ENCODE measurements at places on chromosomes 12 and 14.

- DNase-seq = peak; percentile 7
Observed at GRCh38 chr12:91009319-91009950, 4.7 kb upstream of the EPYC start.

GRCh38 chr12:84807249-84807648 lies 105.3 kb downstream of the SLC6A15 start:
- DNase-seq = peak; percentile 56

GRCh38 chr14:103738701-103739451 lies 23.3 kb downstream of the ZFYVE21 start:
- DNase-seq = no peak

GRCh38 chr14:93734086-93734822 lies 54.0 kb downstream of the PRIMA1 start:
- DNase-seq = no peak

- DNase-seq = no peak
Observed at GRCh38 chr12:94817695-94818075, 167.3 kb upstream of the TMCC3 start.

GRCh38 chr12:101238306-101238705 lies 28.3 kb upstream of the SLC5A8 start:
- no peak for DNase-seq

DNA sequence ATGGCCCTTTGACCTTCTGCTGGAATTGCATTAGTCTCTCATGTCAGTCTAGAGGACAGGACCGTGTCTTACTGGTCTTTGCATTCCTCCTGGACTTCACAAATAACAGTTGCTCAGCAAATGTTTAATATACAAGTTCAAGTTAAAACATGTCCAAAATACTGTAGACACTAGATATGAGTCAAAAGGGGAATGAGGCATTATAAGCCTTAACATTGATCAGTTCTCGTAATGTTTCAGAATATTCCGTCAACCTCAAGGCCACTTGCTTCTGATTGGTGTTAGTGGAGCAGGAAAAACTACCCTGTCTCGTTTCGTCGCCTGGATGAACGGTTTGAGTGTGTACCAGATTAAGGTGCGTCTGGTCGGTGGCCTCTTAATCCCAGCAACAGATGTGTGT lies 59.9 kb downstream of the HSP90AA1 start:
- no peak for DNase-seq

- no peak for DNase-seq
Observed at GRCh38 chr14:23624830-23625404, 11.2 kb upstream of the DHRS2 start.

GRCh38 chr14:26200687-26201086 lies 397.1 kb downstream of the NOVA1 start:
- no peak for DNase-seq

DNA sequence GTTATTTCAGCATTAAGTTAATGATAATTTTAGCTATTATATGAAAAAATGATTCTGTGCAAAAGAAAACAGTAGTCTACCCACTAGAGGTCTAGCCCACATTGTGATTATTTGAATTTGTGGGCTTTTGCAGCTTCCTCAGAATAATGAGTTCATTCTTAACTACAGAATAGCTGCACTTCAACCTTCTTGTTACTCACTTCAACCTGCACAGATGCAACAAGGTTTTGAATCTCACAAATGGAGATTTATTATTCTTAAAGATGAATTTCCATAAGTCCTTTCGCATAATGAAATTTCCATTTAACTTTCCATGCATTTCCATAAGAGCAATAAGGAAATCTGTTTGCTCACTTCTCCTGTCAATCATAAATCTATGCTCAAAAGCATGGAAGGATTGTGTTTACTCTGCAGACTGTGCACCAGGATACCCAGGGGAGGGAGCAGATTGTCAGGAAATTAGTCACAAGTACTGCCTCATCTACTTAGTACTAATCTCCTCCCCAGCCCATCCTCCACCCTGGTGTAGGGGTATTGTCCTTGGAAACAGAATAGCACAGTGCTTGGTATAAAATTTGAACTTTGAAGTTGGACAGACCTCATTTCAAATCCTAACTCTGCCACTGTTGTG lies 24.1 kb downstream of the PTGER2 start:
- peak; percentile 70 for DNase-seq

DNA sequence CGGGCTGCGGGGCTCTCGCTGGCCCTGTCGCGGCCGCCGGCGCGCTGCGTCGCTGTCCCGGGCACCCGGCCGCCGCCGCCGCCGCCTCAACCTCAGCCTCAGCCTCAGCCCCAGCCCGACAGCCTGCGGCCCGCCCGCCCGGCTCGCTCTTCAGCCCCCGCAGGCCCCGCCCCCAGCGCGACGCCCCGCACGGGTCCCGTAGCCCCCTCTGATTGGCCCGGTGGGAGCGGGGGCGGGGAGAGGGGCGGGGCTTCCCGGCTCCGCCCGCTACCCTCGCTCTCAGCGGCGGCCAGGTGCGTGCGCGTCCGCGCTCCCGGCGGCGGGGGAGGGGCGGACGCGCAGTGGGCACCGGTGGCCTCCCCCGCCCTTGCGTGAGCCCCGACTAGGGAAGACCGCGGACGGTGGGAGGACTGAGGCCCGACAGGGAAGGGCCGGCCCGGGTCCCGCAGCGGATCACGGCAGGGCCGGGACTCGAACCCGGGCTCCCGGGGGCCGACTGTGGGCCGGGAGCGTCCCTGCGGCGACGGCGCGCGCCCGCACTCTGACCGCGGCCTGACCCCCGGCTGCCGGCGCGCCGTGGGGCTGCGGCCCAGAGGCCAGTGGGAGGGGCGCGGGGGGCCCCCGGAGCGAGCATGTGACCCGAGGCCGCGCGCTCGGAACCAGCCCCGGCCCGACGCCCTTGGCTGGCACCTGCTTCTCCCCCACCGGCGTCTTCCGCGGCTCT lies at the start of gene PPP1R13B:
Gene PPP1R13B, minus strand, starts transcription at position 125 of the 724 bp plus-strand sequence. CDS start 268 bp downstream, outside the sequence.
- peak; percentile 88 for DNase-seq

- peak; percentile 3 for DNase-seq
Observed at GRCh38 chr12:84161296-84161695, 751.3 kb downstream of the SLC6A15 start.

GRCh38 chr14:24921903-24922302 lies 128.0 kb downstream of the STXBP6 start:
- peak; percentile 67 for DNase-seq
